Iris pigment epithelial cell (primary cell): ENCODE measurements at places on chromosomes 12 and 14.

- DNase-seq: peak; percentile 38
Observed at GRCh38 chr14:85279407-85279806, 250.5 kb upstream of the FLRT2 start.

GRCh38 chr14:73323896-73324399 is 86.6 kb downstream of the PAPLN start:
- DNase-seq: no peak

DNA sequence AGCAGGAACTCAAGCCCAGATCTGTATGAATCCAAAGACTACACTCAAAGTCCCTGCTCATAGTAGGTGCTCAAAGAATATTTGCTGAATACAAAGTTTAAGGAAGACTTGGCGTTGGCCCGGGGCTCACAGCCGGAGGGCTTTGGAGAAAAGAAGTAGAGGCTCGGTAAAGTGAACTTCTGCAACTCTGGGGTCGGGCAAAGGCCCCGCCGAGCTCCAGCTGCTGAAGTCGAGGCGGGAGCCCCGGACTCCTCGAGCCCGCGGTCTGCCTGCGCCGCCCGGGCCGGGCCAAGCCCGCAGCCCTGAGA is 335 bp downstream of the GCN1 start:
- DNase-seq: no peak

- DNase-seq: no peak
Observed at GRCh38 chr14:89924268-89924667, 30.3 kb downstream of the EFCAB11 start.

- peak; percentile 72 for DNase-seq
Observed at GRCh38 chr12:98698603-98699463, 53.7 kb downstream of the APAF1 start.

DNA sequence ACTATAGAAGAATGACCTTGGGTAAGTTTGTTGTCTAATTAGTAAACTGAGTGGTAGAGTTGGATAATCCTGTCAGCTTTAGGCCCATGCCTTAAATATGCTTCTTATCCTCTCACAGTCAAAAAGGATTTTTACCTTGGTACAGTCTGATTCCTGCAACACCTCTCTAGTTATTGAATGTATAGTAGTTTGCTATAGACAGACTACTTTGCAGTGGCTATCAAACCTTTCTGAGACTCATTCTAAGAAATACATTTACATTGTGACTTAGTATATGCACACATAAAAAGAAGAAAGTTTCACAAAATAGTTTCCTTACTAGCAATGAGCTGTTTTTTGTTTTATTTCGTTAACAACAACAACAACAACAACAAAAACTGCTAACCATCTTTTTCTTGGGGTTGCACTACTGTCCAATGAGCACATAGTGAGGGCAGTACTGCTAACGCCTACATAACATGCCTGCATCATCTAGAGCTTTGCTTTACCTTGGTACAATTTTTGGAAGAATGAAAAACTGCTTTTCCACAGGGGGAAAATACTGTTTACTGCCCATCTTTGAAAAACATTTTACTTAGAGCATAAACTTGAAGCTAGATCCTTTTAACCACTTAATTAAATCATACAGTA is 28.5 kb downstream of the WNK1 start:
- DNase-seq: no peak

- DNase-seq: no peak
Observed at GRCh38 chr14:75236901-75237419, 41.7 kb upstream of the FOS start.

- DNase-seq: peak; percentile 38
Observed at GRCh38 chr12:69676257-69677012, 22.7 kb downstream of the BEST3 start.

DNA sequence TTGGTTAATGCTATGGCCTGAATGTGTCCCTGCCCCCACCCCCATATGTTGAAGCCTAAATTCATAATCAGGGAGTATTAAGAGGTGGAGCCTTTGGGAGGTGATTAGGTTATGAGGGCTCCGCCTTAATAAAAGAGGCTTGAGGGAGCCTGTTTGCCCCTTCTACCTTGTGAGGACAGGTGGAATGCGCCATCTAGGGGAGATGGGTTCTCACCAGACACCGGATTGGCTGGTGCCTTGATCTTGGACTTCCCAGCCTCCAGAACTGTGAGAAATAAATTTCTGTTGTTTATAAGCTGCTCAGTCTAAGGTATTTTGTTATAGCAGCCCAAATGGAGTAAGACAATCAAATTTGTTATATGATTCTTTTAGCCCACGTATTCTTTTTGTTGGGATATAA is 148.3 kb downstream of the PTCSC3 start:
- DNase-seq: no peak

- DNase-seq: no peak
Observed at GRCh38 chr12:130669205-130669557, 46.9 kb downstream of the RIMBP2 start.
